ENCODE measurements at places on chromosomes 2 and 18.

DNA sequence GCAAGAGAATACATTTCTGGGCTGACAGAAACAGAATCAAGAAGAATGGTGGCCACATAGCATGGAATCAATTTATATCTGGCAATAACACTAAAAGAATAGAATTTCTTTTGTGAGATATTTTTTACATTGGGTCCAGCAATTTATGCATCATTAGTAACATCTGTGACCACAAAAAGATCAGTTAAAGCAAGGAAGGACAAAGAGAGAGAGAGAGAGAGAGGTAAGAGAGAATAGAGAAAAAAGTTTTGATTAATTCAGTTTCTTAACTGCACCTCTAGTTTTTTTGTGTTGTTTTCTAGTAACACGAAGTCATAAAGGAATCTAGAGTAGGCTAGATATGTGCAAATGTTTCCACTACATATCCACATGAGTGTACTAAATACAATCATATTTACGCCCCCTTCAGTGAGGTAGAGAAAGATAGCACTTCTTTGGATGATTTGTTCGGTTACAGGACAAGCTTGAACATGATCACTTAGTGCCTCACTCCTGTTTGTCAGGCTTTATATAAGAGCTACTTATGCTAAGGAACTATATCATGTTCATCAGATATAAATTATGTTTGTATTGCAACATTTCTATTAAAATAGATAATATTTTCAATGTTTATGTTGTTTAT lies 247.4 kb upstream of the COL3A1 start:
- no peak for DNase-seq

DNA sequence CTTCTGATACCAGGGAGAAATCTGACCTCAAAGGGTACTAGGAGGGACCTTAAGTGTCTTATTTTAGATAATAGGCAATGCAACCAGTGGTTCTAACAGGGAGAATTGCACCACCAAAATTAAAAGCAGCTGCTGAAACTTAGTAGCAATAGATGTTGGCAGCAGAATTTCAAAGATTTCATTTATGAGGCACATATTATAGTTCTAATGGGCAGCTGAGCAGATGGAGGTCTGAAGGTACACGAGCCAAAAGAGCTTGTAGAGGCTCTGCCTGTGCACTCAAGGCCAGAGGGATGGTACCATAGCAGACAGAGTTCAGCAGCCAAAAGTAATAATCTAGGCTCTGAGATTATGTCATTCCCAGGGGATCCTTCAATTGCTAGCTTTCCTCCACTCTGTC lies 87.3 kb upstream of the NCKAP5 start:
- DNase-seq = no peak

GRCh38 chr2:174492963-174493431 lies 6.2 kb upstream of the GPR155 start:
- no peak for DNase-seq

GRCh38 chr2:10242998-10243925 lies 59.4 kb upstream of the HPCAL1 start:
- DNase-seq = no peak

GRCh38 chr18:4157352-4157751 lies 297.8 kb downstream of the DLGAP1 start:
- no peak for DNase-seq

- DNase-seq = no peak
Measured at GRCh38 chr2:85954590-85955458, 66.0 kb upstream of the ST3GAL5 start.

GRCh38 chr2:8355102-8355859 lies 326.6 kb upstream of the ID2 start:
- DNase-seq = no peak

GRCh38 chr18:13110559-13110958 lies 108.0 kb upstream of the LDLRAD4 start:
- no peak for DNase-seq

GRCh38 chr2:227394401-227394800 lies 6.7 kb upstream of the SCYGR1 start:
- DNase-seq = no peak

- DNase-seq = no peak
Measured at GRCh38 chr2:9627310-9627709, 3.5 kb downstream of the YWHAQ start.

- no peak for DNase-seq
Measured at GRCh38 chr2:240249423-240250149, 109.1 kb upstream of the OTOS start.

DNA sequence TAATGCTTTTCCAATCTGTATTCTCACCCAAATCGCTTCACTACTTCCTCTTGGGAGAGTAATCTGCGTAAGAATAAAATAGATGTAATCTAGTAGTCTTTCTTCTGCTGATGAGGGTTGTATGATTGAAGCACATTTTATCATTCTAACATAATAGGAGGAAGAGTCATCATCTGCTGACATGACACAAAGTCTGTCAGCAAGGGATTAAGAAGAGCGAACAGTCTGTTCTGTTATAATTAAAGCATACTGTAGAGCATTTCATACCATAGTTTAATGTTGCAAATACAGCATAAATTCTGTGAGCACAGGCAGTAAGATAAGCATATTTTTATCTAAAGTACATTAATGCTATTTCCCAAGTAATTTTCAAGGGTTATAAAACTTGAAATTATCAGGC lies 10.4 kb downstream of the SLC25A52 start:
- DNase-seq = no peak

DNA sequence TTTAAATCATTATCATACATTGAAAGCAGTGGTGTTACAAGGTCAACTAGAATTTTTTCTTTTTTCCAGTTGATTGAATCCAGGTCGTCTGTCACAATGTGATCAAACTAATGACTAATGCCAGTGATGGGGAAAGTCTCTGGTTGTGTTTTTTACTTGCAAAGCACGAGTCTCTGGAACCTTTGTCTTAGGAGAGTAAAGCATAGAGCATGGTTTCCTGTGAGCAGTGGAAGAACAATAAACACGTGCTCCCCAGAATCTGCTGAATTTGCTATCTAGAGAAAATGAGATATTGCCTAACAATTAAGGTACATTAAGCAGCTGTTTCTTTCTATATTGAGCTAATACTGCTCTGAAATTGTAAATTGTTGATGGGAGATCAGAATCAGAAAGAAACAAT lies 1332.4 kb upstream of the TMEFF2 start:
- DNase-seq = no peak

GRCh38 chr2:40454321-40454720 lies 2.4 kb upstream of the SLC8A1 start:
- DNase-seq = no peak

- no peak for DNase-seq
Measured at GRCh38 chr2:229087267-229087666, 183.8 kb downstream of the PID1 start.

GRCh38 chr2:144097440-144098225 lies 422.3 kb downstream of the ZEB2 start:
- no peak for DNase-seq

GRCh38 chr2:167745667-167746066 lies 501.7 kb downstream of the STK39 start:
- no peak for DNase-seq

- DNase-seq = no peak
Measured at GRCh38 chr18:10985689-10986088, 163.7 kb downstream of the PIEZO2 start.

GRCh38 chr18:26741048-26741447 lies 124.5 kb downstream of the AQP4 start:
- DNase-seq = no peak

DNA sequence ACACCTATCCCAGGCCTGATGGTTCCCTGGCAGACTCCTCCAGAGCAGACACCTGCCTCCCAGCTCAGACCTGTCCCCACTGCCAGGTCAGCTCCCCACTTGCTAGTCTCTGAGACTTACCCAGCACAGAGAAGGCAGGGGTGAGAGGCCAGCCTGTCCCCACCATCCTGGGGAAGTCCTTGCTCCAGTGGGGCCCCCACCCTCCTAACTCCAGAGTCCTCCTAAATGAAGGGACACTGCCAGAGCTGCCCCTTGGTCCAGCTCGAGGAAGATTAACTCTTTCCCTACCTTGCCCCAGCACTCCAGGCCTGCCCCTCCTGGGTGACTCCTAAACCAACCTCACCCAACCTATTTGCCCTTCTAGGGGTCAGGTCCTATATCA lies 30.4 kb upstream of the TNS1 start:
- DNase-seq = no peak

GRCh38 chr18:58429442-58429841 lies 199.4 kb downstream of the ALPK2 start:
- DNase-seq = no peak

- DNase-seq = peak; percentile 69
Measured at GRCh38 chr2:174631009-174631981, 33.7 kb upstream of the WIPF1 start.

Data from amniotic stem cell (primary cell).